ENCODE measurements at places on chromosomes 3 and 15.

GRCh38 chr15:63507878-63508818, 3.8 kb downstream of the USP3 start:
- no peak for DNase-seq

DNA sequence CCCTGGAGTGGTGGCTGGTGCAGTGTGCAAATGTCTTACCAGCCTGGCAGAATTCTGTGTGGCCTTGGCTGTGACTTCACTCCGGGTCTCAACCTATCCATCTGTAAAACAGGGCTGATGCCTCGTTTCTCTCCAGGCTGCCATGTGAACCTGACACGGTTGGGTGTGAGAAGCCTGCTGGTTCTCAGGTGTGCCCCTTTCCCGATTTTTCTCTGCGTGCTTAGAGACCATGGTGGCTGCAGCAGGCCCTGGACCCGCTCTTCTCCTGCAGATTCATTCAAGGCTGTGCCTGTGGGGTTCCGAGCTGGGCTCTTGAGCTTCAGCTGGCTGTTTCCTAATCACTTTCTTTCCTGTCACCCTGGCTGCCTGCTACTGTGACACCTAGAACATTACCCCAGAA, 38.9 kb downstream of the EEFSEC start:
- no peak for DNase-seq

DNA sequence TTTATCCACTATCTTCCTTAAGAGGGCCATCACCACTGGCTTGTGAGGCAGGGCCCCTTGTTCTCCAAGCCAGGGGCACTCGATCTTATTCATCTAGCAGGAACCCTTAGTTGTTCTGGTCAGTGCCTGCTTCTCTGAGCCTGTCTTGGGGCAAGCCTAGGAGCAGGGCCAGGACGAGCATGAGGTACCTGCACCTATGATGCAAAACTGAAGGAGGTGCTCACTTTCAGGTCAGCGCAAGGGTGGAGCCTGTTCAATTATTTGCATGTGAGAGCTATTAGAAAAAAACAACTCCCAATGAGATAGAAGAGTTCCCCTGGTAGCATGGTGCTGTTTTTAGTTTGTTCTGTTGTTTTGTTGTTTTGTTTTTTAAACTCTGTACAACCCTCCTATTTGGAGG, 5.0 kb upstream of the CD276 start:
- no peak for DNase-seq

- no peak for DNase-seq
Measured at GRCh38 chr3:87836026-87836425, 222.8 kb downstream of the CGGBP1 start.

DNA sequence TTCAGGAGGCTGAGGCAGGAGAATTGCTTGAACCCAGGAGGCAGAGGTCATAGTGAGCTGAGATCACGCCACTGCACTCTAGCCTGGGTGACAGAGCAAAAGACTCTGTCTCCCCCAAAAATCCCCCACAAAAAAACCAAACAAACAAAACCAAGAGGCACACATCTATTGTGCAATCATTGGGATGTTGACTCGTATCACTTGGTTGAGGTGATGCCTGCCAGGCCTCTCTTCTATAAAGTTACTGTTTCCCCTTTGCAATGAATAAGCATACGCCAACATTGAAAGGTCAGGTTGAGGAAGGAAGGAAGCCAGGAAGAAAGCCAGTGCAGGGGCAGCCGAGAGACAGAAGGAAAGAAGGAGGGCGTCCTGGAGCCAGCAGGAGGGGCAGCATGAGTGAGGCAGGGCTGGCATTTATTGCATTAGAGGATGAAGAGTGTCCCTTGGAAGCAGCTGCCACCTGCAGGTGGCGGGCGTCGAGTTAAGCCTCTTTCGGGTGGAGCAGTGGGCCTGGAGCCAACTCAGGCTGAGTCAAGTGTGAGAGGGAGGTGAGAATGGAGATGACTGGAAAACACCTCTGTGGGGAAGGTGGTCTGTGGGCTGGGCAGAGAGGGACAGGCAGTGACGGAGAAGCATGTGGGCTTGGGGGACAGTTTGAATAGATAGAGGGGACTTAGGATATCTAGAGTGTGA, 8.3 kb upstream of the CSPG4 start:
- DNase-seq, result no peak

GRCh38 chr3:35524856-35525255, 114.5 kb upstream of the ARPP21 start:
- DNase-seq, result no peak

DNA sequence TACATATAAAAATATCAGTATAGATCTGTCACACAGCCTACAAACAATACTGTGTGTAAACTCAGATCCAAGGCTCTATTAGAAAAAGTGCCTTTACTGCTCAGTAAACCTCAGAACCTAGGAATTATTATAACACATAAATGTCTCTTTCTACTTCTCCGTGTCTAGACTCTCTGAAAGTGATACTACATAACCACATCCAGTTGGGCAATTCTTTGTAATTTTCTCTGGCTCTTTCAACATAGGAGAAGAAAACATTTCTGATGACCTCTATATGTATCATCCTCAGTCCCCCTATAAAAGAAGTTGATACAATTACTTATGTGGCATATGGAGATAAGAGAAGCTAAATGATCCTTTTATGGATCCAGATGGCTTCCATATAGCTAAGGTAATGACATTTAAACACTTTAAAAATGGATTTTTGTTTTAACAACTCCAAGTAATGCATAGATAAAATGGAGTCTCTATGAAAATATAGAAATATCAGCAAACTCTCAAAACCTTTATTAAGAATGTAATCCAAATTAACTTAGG, 104.5 kb downstream of the LSAMP start:
- no peak for DNase-seq

GRCh38 chr15:68319997-68320396, 42.5 kb downstream of the FEM1B start:
- no peak for DNase-seq

DNA sequence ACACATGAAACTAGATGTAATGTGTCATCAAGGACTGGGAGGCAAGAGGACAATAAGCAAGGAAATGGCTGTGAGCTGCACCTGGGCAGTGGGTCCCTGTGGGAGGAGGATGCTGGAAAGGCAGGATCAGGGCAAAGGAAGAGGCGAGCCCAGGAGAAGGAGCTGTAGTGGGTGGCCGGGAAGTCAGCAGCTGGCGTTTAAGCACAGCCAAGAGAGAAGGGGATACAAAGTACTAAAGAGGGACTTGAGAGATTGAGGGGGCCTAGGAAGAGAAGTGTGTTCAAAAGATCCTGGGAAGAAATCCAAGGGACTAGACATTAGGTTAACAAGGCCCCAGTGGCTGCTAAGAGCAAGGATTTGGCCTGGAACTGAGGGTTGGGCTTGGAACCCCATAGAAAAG, 188.5 kb upstream of the SLC24A5 start:
- no peak for DNase-seq

DNA sequence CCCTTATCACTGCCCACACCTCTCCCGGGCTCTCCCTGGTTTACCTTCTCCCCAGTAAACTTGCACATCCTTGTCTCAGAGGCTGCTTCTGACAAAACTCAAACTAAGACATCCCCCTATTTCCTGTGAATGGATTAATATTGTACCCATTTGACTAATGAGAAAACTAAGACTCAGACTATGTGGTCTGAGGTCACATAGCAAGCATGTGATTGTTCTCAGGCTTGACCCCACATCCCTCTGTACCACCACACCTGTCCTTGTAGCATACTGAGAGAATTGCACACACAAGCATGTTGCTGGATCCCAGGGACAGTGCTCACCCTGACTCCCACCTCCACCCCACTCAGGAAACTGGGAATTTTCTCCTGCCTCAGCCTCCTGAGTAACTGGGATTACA, 90.7 kb upstream of the HES1 start:
- no peak for DNase-seq

- DNase-seq, result no peak
Measured at GRCh38 chr15:51163843-51164242, 69.1 kb upstream of the TNFAIP8L3 start.

GRCh38 chr15:70093070-70093469, 4.6 kb downstream of the TLE3 start:
- no peak for DNase-seq

DNA sequence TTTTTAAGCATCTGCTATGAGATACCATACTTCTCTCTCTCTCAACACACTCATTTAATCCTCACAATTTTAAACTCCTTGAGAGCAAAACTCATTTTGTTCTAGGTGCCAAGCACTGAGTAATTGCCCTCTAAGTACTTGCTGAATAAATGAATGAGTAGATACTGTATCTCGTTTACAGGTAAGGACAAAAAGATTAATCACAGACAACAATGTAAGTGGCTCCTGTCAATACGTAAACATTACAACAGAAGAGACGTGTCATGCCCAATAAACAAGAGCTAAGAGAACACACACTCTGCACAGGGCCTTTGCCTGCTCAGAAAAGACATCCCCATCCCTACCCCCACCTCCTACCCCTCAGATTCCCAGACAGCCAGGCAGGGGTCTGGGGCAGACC, 59.8 kb downstream of the CHSY1 start:
- no peak for DNase-seq

DNA sequence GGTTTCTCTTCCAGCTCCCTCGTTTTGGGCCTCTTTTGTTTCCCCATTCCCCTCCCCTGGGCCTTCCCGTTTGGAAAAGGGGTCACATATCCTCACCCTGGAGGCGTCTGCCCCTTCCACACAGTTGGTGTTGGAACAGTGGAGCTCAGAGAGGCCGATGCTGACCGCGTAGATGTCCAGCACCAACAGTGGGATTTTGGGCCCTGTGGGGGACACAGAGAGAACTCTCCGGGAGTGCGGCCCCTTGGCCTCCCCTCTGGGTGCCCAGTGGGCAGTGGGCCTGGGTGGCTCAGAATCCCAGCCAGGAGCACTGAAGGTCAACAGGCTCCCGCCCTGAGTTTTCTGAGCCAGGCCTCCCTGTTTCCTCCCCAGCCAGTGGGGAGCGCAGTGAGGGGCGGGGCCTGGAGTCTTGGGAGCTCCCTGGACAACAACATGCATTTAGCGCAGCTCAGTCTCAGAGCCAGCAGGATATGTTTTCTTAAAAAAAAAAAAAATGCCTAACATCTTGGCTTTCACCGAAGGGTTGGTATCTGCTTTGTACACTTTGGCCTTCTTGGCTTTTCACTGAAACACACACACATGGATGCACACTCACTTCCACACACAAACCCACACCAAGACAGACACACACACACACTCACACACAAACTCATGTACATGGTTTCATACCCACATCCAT, 670 bp upstream of the ISLR start:
- no peak for DNase-seq

GRCh38 chr3:156108616-156109015, 11.8 kb upstream of the KCNAB1 start:
- DNase-seq, result no peak

DNA sequence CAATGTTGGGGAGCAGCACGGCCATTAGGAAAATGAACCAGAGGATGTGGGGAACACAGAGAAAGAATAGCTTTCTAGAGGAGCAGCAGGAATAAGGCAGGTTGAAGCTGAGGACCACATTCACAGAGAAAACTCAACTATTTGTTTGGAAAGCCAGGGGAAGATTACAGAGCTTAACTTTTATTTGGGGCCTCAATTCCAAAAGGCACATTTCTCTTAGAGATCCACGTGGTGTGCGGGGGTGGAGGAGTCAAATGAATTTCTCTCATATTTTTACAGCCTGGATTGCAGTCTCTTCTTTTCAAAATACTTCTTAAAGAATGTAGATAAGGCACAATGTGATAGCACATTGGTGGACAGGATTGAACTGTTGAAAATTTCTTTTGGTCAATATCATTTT, 253.7 kb downstream of the ROBO1 start:
- no peak for DNase-seq

DNA sequence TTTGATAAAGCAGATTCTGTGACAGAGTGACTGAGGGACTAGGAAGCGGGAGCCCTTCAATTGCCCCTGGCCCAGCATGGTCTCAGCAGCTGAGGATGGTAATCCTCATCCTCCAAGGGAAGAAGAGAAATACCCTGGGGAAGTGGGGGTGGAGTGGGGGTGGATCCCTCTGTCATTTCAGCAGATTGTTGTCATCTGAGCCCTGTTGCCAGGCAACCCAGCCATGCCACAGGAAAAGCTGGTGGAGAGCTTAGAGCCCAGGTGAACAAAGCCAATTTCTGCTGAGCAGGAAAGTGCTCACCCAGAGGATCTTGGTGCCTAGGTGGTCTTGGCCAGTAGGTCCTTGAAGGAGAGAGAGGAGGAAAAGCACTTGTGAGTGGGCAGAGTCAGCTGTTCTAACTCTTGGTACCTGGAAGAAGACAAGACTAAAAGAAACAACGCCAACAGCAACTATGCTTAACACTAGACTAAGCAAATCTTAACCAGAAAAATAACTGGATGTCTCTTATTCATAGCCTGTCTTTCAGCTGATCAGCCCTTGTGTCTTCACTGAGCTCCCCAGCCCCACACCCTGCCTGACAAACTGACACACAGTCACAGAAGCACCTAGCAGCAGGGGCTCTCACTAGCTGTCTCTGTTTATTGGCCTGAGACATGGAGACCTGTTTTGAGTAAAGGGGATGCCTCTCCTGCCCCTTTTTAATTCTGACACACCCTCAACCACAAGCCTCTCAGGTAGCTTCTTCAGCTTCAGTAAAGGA, 40.1 kb upstream of the DCLK3 start:
- DNase-seq, result no peak

DNA sequence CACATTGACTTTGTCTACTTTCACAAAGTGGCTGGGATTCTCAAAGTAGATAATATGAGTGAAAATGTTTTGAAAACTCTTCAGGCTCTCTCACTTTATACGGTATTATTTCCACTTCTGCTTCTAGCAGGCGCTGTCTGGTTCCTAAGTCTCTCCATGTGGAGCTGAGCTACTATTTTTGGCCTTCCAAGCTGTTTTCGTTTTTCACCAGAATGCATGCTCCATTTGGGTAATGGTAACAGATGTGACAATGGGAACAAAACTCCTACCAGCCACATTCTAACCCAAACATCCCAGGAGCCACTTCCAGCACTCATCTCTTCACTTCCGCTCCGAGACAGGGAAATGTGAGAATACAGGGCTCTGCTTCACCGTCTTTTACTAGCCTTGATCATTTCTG, 586.7 kb downstream of the NTRK3 start:
- DNase-seq, result no peak

GRCh38 chr15:69225355-69226022, 65.1 kb downstream of the GLCE start:
- DNase-seq, result no peak

- DNase-seq, result no peak
Measured at GRCh38 chr3:53616321-53616720, 121.9 kb downstream of the CACNA1D start.

- DNase-seq, result no peak
Measured at GRCh38 chr3:7489417-7489816, 628.5 kb downstream of the GRM7 start.

DNA sequence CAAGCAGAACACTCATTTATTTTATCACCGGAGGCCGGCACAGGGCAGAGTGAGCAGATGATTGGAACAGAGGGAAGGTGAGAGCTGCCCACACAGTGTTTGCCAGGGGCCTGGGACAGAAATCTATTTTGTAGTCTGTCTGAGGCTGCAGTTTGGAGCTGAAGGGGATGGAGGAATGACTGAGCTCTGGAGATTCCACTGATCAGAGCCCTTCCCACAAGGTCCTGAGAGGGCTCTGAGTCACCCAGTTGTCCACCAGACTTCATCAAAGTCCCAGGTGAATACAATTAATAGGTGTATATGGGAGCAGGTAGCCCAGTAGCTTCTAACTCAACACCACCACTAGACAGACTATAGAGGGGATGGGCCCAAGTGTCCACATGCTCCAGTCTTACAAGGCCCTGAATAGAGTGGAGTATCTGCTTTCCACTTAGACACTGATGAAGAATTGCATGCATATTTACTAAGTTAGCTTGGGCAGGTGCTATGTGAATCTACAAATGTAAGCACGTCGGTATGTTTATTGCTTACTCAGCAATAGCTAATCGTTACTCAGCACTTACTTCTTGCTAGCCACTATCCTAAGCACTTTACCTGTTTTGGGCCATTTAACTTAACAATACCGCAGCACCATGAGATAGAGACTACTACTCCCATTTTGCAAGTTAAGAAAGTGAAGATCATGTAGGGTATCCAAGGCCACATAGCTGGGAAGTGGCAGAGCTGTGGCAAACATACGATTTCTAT, 2.7 kb upstream of the STARD5 start:
- no peak for DNase-seq

Data from AG04450 (cell line).